H54 (cell line): ENCODE measurements at places on chromosomes 2 and 18.

GRCh38 chr2:16394072-16394985 lies 271.3 kb downstream of the CYRIA start:
- no peak for DNase-seq

GRCh38 chr18:79624356-79625170 lies 55.0 kb upstream of the CTDP1 start:
- DNase-seq = no peak

GRCh38 chr2:28349546-28350165 lies 43.0 kb upstream of the FOSL2 start:
- no peak for DNase-seq

GRCh38 chr2:45607701-45608100 lies 3.4 kb downstream of the SRBD1 start:
- no peak for DNase-seq

- no peak for DNase-seq
Measured at GRCh38 chr18:63098018-63098981, 221.3 kb downstream of the BCL2 start.
